ENCODE measurements at places on chromosomes 13 and 19.

DNA sequence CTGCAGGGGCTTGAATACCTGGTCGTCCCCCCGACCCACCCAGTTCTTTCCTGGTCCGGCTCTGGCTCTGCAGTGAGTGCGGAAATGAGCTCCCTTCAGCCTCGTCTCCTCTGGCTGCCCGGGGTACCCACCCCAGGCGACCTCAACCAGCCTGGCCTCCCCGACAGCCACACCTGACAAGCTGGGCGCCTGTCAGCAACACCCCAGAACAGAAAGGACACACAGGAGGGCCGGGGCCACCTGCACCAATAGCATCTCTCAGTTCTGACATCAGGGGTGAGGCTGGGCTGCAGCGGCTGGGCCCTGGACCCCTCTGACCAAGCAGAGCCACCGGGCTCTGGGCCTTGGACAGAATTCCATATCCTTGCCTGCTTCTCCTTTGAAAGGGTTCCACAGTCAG, 19.7 kb downstream of the SUGP1 start:
- DNase-seq, result no peak

DNA sequence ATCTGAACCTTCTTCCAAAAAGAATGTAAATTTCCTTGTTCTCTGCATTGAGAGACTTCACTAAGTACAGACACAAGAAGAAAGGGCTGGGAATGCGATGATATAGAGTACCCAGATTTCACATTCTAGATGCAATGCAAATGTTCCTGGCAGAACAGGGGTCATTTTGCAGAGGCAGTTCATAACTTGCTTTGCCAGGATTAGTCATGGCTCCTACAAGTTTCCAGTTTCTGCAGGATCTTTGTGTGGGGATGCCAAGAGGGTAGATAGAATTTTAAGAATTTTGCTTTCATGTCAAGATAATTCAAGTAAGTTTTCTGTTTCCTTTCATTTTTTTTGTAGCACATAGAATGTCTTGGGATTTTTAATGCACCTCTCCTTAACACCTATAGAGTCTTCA, 181.2 kb downstream of the FGF9 start:
- DNase-seq, result no peak

DNA sequence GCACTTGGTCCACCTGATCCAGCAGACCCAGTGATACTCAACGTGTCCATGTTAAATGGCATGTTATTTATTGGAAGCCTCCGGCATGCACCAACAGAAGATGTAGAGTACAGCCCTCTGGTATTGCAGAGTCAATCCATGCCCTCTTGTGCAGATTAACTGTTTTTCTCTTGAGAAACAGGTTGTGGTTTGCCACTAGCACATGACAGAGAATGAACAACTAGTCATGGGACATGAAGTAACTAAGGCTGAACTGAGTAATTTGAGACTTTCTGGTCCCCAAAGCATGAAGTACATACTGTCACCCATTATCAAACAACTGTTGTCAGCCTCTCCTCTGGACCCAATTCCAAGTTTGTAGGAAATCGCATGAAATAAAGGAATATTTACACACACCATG, 3.2 kb downstream of the ZNF562 start:
- no peak for DNase-seq

DNA sequence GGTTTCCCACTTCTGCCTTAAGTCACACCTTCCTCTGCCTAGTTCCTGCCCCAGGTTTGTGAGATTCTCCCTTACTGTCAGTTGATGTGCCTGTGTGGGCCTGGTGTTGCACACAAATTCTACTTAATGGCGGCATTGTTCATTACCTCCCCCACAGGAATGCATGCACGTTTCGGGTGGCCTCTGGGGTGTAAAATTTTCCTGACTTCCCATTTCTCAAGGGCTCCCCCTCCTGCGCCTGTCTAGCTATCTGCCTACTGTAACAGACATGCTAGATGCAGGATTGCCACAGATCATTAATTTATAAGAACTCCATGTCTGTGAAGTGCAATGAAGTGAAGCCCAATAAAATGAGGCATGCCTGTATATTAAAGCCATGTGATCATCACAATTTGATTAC, 1466.3 kb downstream of the PCDH9 start:
- DNase-seq, result no peak

DNA sequence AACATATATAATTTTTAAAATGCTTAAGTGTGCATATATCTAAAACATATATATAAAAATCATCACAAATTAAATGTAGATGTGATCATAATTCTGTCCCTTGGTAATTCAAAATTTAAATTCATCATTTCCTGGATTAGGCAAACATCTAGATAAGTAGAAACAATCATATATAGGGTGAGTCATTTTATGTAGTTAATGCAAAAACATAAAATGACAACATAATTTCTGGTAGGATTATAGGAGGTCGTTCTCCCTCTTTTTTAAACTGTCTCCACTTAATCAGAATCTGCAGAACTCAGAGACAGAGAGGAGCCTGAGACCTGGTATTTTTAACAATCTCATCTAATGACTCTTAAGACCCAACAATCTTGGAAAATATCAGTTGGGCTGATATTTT, 333.4 kb downstream of the KCTD12 start:
- no peak for DNase-seq
